ENCODE measurements at places on chromosomes 6 and 20.

- no peak for DNase-seq
These were observed 161.7 kb downstream of the GRM1 start for GRCh38 chr6:146190581-146190980.

- no peak for DNase-seq
These were observed 257.5 kb downstream of the ARID1B start for GRCh38 chr6:157034436-157035230.

GRCh38 chr6:149079911-149080491, 237.5 kb upstream of the TAB2 start:
- no peak for DNase-seq

DNA sequence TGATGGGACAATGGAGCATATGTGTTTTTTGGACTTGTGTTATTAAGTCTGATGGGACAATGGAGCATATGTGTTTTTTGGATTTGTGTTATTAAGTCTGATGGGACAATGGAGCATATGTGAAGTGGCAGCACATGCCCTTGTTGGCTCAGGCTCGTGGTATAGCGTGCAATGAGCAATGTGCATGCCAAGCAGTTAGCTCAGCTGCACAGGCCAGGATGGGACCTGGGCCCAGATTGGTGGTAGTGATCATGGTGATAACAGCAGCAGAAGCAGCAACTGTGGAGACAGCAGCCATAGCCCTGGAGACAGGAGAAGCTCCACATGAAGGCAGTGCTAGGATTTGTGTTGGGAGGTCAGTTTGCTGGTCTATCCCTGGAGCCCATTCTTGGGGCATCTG, 61.1 kb downstream of the IL20RA start:
- DNase-seq = no peak

GRCh38 chr20:8647961-8648441, 420.9 kb upstream of the PLCB4 start:
- no peak for DNase-seq

DNA sequence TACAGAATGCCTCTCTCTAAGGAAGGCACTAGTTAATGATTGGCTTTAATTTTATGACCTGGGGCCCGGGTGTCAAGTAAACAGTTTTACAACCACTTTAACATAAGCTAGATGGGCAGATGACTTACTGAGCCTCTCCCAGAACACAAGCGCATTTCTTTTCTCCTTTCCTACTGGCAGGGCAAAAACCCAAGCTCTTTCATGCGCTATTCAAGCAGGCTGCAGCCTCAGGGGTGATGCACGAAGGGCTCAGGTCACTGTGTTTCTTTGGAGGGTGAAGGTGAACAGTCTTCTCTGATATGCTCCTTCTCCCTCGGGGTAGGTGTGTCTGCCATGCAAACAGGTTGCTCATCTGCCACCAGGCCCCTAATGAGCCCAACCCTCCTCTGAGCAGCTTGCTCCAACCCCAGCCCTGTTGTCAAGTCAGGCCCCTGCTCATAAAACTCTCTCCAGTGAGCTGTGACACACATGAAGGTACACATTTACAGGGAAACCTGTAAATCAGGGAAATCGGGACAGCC, 73.5 kb upstream of the CDH4 start:
- no peak for DNase-seq

- DNase-seq = no peak
These were observed 819.0 kb upstream of the EYS start for GRCh38 chr6:66526061-66526460.

GRCh38 chr6:113120582-113121285, 736.4 kb upstream of the MARCKS start:
- no peak for DNase-seq

DNA sequence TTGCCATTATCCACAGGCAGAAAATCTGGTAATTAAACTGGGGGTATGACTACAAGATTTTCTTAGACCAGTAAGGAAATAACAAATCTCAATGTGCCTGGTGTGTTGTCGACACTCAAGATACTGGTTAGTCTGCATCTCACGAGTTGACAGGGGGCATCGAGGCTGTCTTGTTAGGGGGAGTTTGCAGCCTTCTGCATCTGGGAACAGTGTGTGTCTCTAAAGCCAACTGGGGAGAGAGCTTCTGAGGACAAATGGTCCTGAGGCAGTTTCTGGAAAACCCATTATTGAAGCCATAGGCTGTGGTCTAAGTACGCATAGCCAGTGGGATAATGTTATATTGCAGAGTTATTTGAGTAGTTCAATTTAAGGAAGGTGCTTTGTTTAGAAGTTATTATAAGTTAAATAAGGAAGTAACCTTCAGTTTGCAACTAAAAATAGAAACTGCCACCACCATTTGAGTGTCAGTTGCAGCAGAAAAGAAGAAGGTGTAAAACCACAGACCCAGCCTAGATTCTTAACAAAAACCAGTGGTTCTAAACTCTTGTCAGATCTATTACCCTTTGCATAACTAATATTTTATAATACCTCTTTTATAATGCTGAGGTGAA, 15.4 kb upstream of the MAPK13 start:
- DNase-seq = no peak

DNA sequence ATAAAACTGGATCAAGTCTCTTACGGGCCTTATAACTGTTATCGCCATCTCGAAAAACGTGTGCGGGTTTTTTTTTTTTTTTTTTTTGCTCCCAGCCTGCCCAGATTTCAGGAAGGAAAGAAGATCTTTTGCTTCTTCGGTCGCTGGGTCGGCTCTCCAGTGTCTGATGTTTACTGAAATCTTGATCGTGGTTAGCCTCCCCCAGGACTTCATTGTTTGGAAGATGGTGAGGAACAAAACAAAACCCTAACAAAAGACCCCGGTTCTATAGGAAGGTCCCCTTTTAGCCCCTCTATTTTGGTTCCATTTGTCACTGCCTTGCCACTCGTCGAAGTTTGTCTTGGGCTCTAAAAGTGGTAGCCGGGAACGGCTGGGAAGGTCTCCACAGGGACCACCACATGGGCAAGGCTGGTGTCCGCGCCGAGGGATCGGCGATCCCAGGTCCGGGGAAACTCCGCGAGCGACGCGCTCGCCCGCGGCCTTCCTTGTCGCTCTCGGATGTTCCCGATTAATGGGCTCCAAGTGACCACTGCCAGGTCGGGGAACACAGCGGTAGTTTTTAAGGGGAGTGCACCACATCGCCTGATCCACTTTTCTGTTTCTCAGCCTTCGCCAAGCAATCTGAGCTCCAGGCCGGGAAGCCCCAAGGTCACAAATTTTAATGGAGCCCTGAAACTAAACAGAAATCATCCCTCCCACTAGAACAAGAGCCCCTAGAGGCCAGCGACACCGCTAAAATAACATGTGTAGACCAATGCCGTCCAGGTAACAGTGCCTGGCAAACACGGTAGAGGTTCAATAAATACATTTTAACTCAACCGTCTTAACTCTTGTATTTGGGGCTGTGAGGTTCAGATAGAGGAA, 27.0 kb downstream of the TRIM27 start:
- DNase-seq = peak; percentile 51

DNA sequence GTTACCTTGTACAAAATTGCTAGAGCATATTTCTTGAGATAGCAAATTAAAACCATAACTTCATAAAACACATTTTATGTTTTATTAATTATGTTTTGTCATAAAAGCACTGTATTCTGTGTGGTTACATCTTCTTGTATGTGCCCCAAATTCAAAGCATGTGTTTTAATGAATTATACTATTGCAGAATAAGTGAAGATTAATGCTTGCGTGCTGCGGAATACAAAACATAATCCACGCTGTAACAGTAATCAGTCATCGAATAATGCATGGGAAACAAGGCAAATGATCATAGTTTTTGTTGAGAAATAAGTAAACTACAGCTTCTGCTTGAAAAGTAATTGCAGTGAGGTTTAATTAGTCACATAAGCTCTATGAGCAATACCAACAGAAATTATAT, 459.2 kb upstream of the SOX4 start:
- DNase-seq = no peak

- no peak for DNase-seq
These were observed 43.4 kb upstream of the RIPOR2 start for GRCh38 chr6:24979176-24979575.

GRCh38 chr6:71349395-71349794, 60.8 kb downstream of the OGFRL1 start:
- no peak for DNase-seq

- DNase-seq = no peak
These were observed 60.6 kb downstream of the STK35 start for GRCh38 chr20:2162125-2162822.

All from hypothalamus (tissue), 51 donors.